ENCODE measurements at places on chromosomes 3 and 15.

GRCh38 chr3:114389156-114389555 lies 95.3 kb downstream of the TIGIT start:
- DNase-seq, result peak; percentile 1

GRCh38 chr3:134850761-134851160 lies 55.7 kb downstream of the EPHB1 start:
- DNase-seq, result no peak

GRCh38 chr15:99722406-99722805 lies 10.8 kb downstream of the LYSMD4 start:
- DNase-seq, result no peak

GRCh38 chr3:123883701-123884202 lies 380 bp downstream of the MYLK start:
- no peak for DNase-seq

GRCh38 chr15:55256281-55257011 lies 33.2 kb downstream of the RAB27A start:
- no peak for DNase-seq

DNA sequence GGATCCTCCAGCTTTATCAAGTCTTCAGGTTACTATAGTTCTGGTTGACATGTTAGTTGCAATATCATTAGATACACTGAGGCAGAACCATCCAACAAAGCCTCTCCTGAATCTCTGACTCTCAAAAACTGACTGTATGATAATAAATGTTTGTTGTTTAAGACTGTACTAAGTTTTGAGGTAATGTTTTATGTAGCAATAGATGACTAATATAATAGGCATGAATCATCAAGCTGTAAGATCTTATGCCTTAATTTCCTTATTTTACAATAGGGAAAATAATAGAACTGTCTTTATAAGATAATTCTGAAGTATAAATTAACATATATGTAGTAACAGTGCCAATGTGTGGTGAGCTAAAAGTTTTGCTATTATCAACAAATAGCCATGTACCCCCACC lies 88.9 kb upstream of the TBC1D5 start:
- DNase-seq, result no peak

DNA sequence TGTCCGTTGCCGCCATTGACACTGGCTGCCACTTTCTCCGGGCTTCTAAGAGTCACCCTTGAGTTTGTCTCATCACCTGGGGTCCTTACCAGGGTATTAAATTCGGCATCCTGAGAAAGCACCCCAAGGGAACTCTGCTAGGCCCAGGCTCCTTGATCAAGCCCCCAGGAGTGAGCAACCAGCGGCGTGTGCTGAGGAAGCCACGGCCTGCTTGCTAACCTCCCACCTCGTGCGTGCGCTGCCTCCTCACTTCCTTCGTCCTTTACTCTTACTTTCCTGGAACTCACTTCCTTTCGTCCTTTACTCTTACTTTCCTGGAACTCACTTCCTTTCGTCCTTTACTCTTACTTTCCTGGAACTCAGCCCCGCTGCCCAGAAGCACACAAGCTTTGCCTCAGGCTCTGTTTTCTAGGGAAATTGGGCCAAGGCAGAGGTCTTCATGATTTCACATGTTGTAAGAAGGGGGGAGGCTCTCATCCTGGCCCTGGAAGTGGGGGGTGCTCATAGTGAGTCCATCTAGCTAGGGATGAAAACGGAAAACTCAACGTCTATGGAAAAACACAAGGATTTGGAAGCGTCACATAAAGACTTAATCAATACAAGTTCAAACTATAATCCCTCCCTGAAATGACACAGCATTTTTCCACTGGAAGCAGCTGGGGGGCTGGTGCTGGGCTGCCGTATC lies 36.7 kb upstream of the BDH1 start:
- DNase-seq, result no peak

- no peak for DNase-seq
These were observed 3.9 kb upstream of the DNASE1L3 start for GRCh38 chr3:58214484-58215316.

DNA sequence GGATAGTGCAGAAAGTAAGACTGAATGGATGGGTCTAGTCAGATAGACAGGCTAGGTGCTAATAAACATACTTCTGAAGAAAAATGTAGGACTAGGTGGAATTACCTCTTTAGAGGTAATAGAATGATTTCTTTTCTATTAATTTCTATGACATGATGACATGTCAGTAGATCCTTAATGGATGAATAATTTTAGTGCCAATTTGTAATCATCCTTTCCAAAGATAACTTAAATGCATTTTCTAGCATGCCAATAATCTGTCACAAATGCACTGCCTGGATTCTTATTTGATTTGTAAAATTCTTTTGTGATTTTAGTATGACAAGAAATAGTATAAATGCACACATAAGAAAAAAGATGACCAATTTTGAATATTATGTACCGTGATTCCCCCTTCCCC lies 356.7 kb downstream of the NAALADL2 start:
- DNase-seq, result no peak

GRCh38 chr3:26636096-26636727 lies 13.6 kb downstream of the LRRC3B start:
- DNase-seq, result no peak

GRCh38 chr15:89308236-89308635 lies 26.4 kb downstream of the POLG start:
- no peak for DNase-seq

DNA sequence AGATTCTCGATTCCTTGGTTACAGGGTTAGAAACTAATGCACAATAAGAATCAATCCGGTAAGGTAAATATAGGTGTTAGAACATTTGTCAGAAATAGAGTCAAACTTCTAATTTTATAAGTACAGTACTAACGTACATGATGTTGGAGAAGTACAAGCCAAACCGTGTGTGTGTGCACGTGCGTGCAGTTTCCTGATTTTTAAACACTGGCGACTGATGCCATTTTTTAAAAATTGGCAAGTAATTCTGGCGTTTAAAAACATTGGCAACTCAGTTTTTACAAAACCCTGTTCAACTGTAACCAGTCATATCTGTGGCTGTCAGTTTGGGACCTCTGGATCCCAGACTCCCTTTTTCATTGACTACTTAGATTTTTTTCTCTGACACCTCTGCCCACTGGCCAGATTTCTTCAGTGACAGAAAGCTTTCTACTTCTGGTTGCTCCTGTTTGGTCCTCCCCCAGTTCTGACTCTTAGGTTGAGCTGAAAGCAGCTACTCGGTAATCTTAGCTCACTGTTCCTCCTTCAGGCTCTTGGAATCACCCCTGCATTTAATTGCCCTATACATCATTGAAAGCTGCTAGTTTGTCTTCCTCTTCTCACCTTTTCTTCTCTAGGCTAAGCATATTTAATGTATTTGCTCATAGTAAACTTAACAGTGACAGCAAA lies 843 bp downstream of the ATG7 start:
- no peak for DNase-seq

DNA sequence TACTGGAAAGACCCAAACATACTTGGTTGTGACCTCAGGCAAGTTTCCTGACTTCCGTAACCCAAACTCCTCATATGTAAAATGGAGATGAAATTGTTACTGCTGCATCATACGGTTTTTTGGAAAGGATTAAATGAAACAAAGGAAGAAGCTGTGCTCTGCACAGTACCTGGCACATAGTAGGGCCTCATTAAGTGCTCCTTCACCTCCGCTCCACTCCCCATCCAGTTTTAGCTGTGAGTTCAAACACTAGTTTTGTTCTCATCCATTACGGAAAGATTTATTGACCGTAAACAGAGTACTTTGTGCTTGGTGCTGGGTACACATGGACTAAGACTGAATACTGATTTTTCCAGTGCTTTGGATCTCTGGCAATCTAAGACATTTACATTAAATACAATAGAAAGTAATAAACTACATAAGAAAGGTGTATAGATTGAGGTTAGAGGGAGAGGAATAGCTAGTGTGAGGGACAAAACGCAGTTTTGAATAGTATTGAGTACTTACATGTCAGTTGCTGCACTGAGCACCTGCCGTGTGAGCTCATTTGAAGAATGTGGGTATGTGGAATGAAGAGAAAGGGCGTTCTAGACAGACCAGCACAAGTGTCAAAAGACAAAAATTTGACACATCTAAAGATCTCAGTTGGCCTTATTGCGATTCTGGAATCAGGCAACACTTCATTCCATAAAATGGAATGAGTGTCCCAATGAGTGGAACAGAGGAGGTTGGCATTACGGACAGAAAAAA lies 594 bp upstream of the ICE2 start:
- no peak for DNase-seq

GRCh38 chr15:91257746-91258414 lies 157.8 kb downstream of the SV2B start:
- no peak for DNase-seq

DNA sequence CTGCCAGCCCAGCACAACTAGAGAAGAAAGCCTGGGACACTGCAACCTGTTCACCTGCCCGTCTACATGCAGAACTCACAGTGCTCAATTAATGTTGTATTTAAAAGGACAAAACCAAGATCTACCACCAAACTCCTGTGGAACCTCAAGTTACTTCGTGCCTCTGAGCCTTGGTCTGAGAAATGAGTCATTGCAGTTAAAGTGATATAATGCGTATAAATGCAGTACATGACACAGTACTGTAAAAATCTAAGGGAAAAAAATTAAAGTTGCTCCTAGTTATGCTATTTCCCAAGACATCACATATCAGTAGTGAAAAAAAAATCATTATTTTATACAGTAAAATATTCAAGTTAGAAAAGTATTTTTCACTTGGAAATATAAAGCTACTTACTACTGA lies 138.9 kb downstream of the ZIC4 start:
- DNase-seq, result no peak

DNA sequence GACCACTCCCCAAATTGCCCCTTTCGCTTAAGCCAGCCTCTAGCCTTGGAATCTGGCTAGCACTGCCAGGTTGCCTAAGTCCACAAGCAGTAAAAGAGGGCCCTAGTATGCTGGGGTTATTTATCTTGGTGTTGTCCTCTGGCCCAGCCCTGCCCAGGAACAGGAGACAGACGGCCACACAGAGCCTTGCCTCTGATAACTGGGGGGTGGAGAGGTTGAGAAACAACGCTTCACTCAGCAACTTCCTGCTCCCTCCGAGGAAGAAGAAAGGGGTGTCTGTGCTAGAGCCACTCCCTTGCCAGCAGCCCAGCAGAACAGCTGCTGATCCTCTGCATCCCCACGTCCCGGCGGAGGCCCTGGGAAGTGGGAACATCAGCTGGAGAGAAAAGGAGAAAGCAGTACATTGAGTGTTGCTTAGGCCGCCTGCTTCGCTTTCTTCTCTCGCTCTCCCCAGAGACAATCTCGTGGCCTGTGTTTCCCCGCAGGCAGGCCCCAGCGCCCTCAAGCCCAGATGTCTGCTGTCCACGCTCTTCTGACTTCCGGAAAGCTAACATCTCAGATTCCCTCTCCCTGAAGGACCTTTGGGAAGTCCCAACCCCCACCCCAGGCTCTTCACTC lies 22.6 kb upstream of the C3orf70 start:
- DNase-seq, result no peak

- DNase-seq, result no peak
These were observed 265.7 kb downstream of the XXYLT1 start for GRCh38 chr3:195005251-195005620.

- DNase-seq, result no peak
These were observed 63.2 kb upstream of the SPPL2A start for GRCh38 chr15:50828610-50829206.

DNA sequence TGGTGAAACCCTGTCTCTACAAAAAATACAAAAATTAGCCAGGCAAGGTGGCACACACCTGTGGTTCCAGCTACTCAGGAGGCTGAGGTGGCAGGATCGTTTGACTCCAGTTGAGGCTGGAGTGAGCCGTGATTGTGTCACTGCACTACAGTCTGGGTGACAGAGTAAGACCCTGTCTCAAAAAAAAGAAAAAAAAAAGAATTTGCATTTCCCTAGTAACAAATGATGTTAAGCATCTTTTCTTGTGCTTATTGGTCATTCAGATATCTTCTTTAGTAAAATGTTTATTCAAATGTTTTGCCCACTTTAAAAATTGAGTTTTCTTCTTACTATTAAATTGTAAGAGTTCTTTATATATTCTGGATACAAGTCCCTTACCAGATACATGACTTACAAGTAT lies 48.7 kb downstream of the NFKBIZ start:
- DNase-seq, result no peak

- no peak for DNase-seq
These were observed 117.4 kb upstream of the ADAMTS9 start for GRCh38 chr3:64805248-64805647.

- no peak for DNase-seq
These were observed 243.6 kb downstream of the ATP8B4 start for GRCh38 chr15:49875392-49875791.

- DNase-seq, result no peak
These were observed 26.6 kb downstream of the RFT1 start for GRCh38 chr3:53103397-53104296.

DNA sequence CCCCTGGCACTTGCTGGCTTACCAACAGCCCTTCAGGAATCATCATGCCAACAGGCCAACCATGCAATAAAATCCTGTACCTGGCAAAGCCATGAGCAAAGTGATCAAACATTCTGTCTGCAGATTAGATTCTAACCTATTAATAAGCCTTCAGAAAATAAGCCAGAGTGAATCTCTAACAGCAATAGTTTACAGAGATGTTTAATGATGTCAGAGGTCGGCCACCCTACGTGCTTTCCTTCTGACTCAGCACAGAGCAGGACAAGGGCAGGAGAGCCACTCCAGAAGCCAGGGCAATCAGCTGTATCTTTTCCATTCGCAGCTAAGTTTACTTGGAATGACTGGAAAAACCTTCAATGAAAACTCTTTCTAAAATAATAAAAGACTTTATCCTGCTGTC lies 13.1 kb downstream of the COL8A1 start:
- DNase-seq, result no peak

GRCh38 chr15:51647128-51647562 lies 24.6 kb upstream of the DMXL2 start:
- DNase-seq, result no peak

DNA sequence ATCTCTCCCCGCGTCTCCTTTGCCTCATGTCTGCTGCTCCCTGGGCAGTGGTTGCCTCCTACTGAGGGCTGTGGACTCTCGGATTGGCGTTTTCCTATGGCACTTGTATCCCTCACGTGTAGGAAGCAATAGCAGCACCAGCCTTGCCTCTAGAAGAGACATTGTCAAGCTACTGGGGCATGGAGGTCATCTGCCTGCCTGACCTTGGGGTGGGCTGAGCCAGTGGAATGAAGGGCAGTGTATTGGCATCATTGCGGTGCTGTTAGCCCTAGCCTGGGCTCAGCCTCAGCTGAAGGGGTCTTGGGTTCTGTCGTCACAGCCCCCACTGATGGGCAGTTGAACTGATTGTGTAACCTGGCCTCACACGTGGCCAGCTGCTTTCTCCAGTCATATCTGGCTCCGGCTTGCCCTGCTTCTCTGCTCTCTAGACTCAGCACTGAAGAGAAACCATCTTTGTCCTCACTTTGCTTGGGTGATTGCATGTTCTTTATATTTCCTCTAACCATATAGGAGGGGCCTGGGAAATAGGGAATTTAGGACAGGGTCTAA lies 8.1 kb downstream of the ABCF3 start:
- no peak for DNase-seq
